Stimulated activated CD4-positive, alpha-beta T cell treated with anti-CD3 and anti-CD28 coated beads, Interleukin-2, amount 100 ng/mL, for 24 hours (primary cell): ENCODE measurements at places on chromosomes 11 and 22.

GRCh38 chr11:61910187-61911127 is 6.9 kb downstream of the RAB3IL1 start:
- DNase-seq: no peak

DNA sequence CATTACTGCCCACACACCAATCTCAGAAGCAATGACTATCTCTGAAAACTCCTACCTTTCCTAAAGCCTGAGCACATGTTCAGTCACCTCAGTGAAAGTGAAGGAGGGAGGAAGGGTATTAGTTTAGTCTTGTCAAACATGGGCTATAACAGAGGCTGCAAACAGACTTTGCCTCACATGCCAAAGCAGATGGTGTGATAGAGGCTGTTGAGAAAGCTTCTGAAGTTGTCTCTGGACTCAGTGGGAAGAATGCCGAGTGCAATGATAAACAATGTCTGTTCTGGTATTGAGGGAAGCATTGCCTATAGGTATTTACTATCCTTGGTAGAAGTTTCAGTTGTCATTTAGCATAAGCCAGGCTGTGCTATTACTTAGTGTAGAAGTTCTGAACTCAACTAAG is 314.5 kb upstream of the CCDC90B start:
- no peak for DNase-seq

GRCh38 chr22:27170491-27170890 is 513.1 kb downstream of the MIAT start:
- no peak for DNase-seq

- peak; percentile 70 for DNase-seq
Observed at GRCh38 chr22:20238536-20238900, 29.6 kb downstream of the RTN4R start.

DNA sequence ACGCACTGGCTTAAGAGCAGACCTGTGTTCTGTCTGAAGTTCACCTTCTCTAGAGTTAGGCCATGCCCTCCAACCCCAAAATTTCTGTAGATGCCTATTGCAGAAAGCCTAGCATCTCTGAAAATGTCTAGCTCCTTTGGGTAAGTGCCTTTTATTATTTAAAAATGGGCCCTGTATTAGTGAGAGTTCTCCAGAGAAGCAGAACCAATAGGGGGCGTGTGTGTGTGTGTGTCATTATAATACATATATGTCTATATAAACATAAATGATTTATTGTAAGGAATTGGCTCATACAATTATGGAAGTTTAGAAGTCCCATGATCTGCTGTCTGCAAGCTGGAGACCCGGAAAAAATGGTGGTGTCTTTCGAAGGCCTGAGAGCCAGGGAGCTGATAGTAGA is 144.7 kb downstream of the TTC17 start:
- DNase-seq: no peak

- no peak for DNase-seq
Observed at GRCh38 chr22:35021161-35021560, 44.8 kb upstream of the ISX start.

GRCh38 chr11:12991426-12991825 is 17.7 kb upstream of the RASSF10 start:
- DNase-seq: no peak

DNA sequence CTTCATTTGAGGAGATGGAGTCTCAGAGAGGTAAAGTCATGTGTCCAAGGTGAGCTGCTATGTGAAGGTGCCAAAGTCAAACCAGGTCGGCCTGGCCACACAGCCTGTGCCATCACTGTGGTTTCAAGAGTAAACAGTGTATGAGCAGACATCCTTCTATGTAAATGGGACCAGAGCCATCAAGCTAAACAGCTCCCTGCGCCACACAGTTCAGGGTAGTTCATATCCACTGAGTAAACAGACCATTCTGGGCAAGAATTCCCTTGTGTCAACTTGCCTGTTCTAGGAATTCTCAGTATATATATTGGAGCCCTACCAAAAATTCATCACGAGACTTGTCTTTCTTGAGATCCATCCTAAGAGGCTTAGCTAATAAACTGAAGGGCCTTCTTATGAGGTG is 77.5 kb downstream of the AMOTL1 start:
- no peak for DNase-seq

- DNase-seq: no peak
Observed at GRCh38 chr11:116257092-116257491, 515.7 kb downstream of the BUD13 start.

DNA sequence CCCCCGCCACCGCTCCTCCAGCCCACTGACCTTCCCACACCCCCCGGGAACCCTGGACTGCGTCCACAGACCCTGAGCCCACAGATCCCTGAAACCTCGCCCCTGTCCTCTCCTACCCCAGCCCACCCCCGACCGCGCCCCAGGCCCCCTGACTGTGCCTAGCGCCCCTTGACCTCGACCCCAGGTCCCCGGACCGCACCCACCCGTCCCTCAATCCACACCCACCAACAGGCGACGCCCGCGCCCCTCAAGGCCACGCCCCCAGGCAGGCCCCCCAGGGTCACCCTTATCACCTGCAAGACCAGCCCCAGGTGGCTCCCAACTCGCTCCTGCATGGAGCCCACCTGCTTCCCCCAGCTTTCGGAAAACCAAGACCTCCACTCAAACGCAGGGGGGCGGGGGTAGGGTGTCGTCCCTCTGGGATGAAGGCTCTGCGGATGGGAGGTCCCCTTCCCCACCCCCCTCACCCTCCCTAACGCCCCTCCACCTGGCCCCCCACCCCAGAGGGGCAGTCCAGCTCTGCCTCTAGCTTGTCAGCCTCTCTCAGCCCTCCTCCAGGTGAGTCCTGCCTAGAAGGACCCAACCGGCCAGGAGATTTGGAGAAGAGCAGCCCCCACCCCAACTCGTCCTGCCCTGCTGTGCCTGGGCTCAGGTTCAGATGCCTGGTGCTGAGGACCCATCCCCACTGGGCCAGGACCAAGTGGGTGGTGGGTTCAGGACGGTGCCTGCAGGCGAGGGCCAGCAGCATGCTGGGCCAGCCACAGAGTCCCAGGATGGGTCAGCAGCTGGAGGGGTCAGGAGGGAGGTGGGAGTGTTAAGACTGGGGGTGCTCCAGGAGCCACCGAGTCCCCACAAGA is 3.1 kb upstream of the IL17REL start:
- DNase-seq: no peak

- no peak for DNase-seq
Observed at GRCh38 chr11:128898580-128899344, 7.6 kb downstream of the KCNJ5 start.

GRCh38 chr22:49971232-49972162 is 10.9 kb downstream of the PIM3 start:
- DNase-seq: peak; percentile 75

GRCh38 chr11:46393231-46393616 is 1.6 kb upstream of the CHRM4 start:
- no peak for DNase-seq

GRCh38 chr11:15737320-15737719 is 619.0 kb downstream of the SOX6 start:
- DNase-seq: no peak

DNA sequence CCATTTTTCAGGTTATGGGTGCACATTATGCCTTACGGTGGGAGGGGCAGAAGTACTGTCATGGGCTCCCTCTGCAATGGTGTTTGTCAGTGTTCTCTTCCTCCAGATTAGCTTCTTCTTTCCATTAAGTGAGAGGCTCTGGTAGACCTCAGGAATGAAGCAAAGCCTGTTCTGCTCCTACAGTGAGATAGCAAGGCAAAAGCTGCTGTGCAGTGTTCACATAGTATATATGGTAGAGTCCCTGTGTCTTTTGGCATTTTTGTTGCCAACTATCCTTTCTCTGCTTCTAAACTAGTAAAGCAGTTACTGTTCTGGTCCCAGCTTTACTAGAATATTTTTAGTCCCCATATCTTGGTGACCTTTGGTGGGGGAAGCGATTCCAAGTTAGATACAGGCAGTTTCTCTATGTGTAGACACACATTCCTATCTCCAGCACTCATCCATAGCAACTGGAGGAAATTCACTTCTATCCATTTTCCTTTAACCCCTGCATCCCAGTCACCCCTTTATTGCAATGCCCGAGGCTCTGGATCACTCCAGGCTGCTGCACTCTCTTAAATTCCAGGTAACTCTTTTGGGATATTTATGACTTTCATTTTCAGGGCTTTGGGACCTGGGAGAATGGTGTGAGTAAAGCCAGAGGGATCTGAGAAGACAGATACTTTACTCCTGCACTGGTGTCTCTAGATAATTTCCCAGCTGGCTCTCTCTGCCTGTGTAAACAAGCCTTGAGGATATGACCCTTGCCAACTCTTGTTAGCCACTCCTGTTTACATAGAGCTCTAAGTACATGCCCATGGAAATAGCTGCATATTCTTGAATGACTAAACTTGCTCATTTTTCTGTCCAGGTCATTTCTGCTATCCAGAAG is 3.9 kb upstream of the TRIM34 start:
- no peak for DNase-seq

- no peak for DNase-seq
Observed at GRCh38 chr11:10004526-10005113, 289.4 kb downstream of the SBF2 start.

GRCh38 chr22:26821854-26822253 is 164.5 kb downstream of the MIAT start:
- DNase-seq: no peak

- DNase-seq: no peak
Observed at GRCh38 chr11:76592025-76592914, 78.3 kb downstream of the LRRC32 start.

DNA sequence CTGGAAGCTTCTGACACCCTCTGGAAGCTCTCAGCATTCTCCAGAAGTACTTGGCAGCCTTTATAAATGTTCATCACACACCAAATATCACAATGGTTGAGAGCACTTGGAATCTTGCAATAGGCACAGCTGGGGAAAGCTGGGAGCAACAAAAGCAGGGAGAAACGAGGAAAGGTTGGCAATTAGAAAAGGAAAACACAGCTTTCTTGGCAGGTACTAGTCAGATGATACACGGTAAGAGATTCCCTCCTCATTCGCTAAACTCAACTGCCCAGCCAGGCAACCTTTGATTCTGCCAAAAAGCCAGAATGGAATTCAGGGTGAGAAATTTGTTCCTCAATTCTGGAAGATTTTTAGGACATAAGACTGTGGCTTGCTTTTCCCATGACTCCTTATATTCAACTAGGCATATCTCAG is 576.9 kb upstream of the ANO5 start:
- no peak for DNase-seq

GRCh38 chr11:7688238-7688826 is 15.0 kb upstream of the CYB5R2 start:
- no peak for DNase-seq
